Activated T-cell treated with anti-CD3 and anti-CD28 coated beads, Interleukin-2, amount 50 U/mL, for 24 hours (primary cell): ENCODE measurements at places on chromosomes 4 and X.

- H3K27ac ChIP-seq: no peak overlapping the region
- DNase-seq: no peak
- H3K4me3 ChIP-seq: no peak overlapping the region
These were observed 33.7 kb upstream of the NEIL3 start for GRCh38 chr4:177275999-177276398.

- H3K4me1 ChIP-seq: no peaks in the 10 kb centered on the region
- DNase-seq: no peak
- no peak overlapping the region for H3K4me3 ChIP-seq
- no peak overlapping the region for H3K27ac ChIP-seq
These were observed 60.1 kb downstream of the APBB2 start for GRCh38 chr4:41154010-41154813.

DNA sequence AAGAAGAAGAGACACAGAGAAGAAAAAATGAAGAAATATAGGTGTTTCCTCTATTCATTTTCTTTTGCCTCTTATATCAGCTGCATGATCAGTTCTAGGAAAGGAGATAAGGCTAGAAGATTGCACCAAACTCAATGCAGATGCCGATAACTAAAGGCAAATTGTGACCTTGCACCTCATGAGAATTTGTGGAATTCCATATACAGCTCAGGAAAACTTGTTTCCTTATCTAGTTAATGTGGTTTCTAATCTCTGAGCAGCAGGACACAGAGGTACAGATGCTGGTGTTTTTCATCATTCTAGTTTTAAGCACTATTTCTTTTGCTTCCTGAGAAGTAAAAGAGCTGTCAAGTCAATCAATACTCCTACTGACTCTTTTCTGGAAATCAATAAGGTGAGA is 104.6 kb upstream of the NWD2 start:
- no peak for DNase-seq
- H3K36me3 ChIP-seq: no peaks in the 10 kb centered on the region
- H3K4me3 ChIP-seq: no peak overlapping the region
- no peaks in the 10 kb centered on the region for H3K27me3 ChIP-seq
- no peaks in the 10 kb centered on the region for H3K4me1 ChIP-seq

GRCh38 chrX:81082649-81083048 is 119.1 kb downstream of the HMGN5 start:
- no peak for DNase-seq
- no peaks in the 10 kb centered on the region for H3K36me3 ChIP-seq
- H3K4me1 ChIP-seq: no peaks in the 10 kb centered on the region
- peaks cover 51% of the 10 kb centered on the region for H3K27me3 ChIP-seq

GRCh38 chrX:19496711-19497110 is 18.6 kb downstream of the MAP3K15 start:
- no peak overlapping the region for H3K4me3 ChIP-seq
- no peak overlapping the region for H3K27ac ChIP-seq
- no peaks in the 10 kb centered on the region for H3K4me1 ChIP-seq
- no peaks in the 10 kb centered on the region for H3K36me3 ChIP-seq
- H3K27me3 ChIP-seq: peaks cover 32% of the 10 kb centered on the region
- no peak for DNase-seq

DNA sequence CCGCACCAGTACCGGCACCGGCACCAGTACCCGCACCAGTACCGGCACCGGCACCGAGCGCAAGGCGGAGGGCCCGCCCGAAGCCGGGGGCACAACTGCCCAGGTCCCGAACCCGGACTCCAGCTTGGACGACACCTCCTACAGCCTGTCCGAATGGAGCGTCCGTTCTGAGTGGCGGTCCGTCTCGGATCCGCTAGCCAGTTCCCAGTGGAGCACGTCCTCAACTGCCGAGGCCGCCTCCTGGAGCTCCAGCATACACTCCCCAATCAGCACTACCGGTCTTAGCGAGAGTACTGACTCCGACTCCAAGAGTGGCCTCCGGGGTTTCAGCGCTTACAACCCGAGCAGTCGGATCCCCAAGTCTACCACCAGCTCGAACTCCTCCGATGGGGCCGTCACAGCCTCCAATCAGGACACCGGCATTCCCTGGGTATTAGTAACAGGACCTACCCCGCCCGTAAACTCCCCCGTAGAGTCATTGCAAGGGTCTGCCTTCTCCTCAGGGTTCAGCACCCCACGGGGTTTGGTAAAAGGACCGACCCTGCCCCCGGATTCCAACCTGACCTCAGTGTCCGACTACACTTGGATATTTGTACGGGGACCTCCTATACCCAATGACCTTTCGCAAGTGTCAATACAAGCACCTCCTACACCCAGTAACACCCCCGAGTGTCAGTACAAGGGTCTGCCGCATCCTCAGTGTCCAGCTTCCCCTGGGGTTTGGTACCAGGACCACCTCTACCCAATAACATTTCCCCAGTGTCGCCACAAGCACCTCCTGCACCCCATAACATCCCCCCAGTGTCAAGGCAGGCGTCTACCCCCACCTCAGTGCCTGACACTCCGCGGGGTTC is 721 bp upstream of the MAOA start:
- no peaks in the 10 kb centered on the region for H3K36me3 ChIP-seq
- H3K27ac ChIP-seq: no peak overlapping the region
- peaks cover 6% of the 10 kb centered on the region for H3K4me1 ChIP-seq
- H3K27me3 ChIP-seq: peaks cover 39% of the 10 kb centered on the region

DNA sequence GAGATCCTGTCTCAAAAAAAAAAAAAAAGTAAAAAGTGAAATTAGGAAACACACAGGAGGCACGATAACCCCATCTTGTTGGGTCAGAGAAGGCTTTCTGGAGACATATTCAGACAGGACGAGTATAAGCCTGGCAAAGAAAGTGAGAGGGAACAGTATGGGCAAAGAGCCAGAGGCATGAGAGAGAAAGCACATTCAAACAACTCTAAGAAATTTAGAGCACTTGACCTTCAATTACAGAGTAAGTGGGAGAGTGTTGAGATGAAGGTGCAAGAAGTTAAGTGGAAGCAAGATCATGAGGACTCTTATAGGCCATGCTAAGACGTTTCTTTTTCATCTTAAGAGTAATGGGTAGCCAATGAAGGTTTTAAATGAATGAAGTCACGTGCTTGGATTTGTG is 70.4 kb downstream of the ELOVL6 start:
- H3K27ac ChIP-seq: no peak overlapping the region
- no peak for DNase-seq
- H3K27me3 ChIP-seq: no peaks in the 10 kb centered on the region
- H3K36me3 ChIP-seq: peaks cover 4% of the 10 kb centered on the region

- no peak overlapping the region for H3K27ac ChIP-seq
- H3K27me3 ChIP-seq: peaks cover 1% of the 10 kb centered on the region
- no peak overlapping the region for H3K4me3 ChIP-seq
- DNase-seq: no peak
- no peaks in the 10 kb centered on the region for H3K36me3 ChIP-seq
- H3K4me1 ChIP-seq: no peaks in the 10 kb centered on the region
These were observed 141.5 kb downstream of the TENM3 start for GRCh38 chr4:182384631-182385091.
